Tibial artery (tissue), 4 donors: ENCODE measurements at places on chromosomes 12 and 14.

- DNase-seq = no peak
Measured at GRCh38 chr14:60324837-60325236, 75.8 kb downstream of the PPM1A start.

GRCh38 chr12:71786829-71787228 lies 32.2 kb downstream of the RAB21 start:
- DNase-seq = no peak

DNA sequence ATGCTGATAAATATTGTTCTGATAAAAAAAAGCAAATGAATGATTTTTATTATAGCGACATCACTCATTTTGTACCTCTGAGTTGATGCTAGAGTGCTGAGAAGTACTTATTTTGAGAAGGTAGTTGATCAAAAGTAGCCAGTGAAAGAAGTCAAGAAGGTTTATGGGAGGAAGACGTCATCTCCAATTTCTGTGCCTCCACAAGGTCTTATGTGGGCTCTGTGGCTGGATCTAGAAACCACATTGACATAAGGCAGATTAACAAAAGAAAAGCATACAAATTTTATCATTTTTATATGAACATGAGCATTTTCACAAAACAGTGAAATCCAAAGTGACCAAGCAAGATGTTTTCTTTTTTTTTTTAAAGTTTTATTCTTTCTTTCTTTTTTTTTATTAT lies 289.5 kb upstream of the FAR2 start:
- DNase-seq = no peak

GRCh38 chr12:51869931-51870330 lies 18.0 kb upstream of the ANKRD33 start:
- DNase-seq = no peak

- no peak for DNase-seq
Measured at GRCh38 chr12:132873724-132874123, 13.7 kb downstream of the CHFR start.

- no peak for DNase-seq
Measured at GRCh38 chr12:31456562-31456961, 130.6 kb upstream of the SINHCAF start.

- no peak for DNase-seq
Measured at GRCh38 chr12:107461222-107461975, 224.2 kb upstream of the PWP1 start.

DNA sequence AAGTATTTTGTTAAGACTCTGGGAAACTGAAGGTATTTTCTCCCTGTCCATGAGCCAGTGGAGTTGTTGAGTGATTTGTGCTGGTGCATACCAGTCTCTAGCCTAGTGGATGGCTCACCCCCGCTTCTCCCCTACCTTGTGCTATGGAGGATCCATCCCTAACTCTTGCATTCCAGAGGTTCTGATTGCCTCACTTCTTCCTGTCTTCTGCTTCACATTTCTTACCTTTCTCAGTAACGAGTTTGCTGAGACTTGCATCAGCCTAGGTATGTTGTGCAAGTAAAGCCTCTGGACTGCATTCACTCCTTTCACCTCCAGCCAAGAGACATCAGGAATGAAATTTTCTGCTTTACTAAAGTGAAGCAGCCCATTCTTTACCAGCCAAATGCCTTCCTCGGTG lies 391.6 kb downstream of the ZFP36L1 start:
- no peak for DNase-seq

DNA sequence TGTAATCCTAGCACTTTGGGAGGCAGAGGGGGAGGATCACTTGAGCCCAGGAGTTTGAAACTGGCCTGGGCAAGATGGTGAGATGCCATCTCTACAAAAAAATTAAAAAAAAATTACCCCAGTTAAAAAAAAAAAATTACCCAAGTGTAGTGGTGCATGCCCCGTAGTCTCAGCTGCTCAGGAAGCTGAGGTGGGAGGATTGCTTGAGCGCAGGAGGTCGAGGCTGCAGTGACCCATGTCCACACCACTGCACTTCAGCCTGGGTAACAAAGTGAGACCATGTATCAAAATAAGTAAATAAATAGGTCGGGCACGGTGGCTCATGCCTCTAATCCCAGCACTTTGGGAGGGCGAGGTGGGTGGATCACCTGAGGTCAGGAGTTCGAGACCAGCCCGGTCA lies 128.8 kb downstream of the VRK1 start:
- no peak for DNase-seq

GRCh38 chr12:52692254-52692653 lies 11.1 kb downstream of the KRT77 start:
- no peak for DNase-seq

GRCh38 chr12:93009533-93009932 lies 80.4 kb upstream of the EEA1 start:
- no peak for DNase-seq

GRCh38 chr14:98143566-98143965 lies 1128.4 kb downstream of the BCL11B start:
- DNase-seq = no peak

- no peak for DNase-seq
Measured at GRCh38 chr12:77606348-77606747, 224.3 kb upstream of the NAV3 start.

GRCh38 chr12:122979908-122980182 lies 636 bp upstream of the ARL6IP4 start:
- no peak for DNase-seq

GRCh38 chr14:102882226-102882906 lies 40.1 kb upstream of the AMN start:
- DNase-seq = no peak

DNA sequence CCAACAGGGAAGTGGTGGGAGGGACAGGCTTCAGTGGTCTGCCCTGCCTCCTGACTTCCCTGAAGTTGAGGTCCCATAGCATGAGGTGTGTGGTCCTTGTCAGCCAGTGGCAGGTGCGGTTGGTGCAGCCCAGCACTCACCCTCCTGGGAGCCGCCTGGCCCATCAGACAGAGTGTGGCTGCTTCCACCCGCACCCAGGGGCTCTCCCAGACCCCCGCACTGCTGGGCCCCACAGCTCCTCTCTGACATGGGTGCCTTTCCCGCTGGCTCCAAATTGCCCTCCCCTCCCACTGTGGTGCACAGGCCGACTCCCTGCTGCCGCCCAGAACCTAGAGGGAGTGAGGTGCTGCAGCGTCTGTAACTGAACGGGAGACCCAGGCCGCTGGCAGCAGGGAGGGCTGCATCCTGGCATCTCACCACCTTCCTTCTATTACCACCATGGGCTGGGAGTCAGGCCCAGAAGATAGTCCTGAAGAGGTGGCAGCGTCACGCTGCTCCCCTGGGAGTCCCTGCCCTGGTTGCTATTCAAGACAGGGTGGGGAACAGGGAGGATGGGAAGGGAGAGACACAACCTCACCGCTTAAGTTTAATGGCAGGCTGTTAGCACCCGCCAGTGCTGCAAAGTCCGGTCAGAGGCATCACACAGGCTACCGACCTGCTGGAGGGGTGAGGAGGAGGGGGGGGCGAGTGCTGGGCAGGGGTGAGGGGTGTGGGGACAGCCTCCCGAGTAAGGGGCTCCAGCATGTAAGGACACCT lies 180.6 kb upstream of the PRMT8 start:
- DNase-seq = no peak

- DNase-seq = no peak
Measured at GRCh38 chr14:87152693-87153092, 840.3 kb downstream of the GALC start.

DNA sequence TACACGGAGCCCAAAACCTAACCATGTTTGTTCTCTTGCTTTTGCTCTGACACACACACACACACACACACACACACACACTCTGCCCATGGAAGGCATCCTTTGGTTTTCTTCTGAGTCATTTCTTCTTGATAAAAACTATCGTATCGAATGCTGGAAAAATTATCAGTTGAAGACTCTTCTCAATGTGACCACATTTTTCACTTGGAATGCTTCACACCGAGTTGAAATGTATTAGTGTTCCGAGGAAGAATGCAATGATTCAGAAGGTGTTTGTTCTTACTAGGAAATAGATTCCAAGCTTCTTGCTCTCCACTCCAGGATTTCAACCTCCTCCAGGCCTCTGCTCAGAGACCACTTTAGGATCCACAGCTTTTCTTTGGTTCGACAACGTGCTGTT lies 226.3 kb downstream of the MON2 start:
- DNase-seq = no peak

GRCh38 chr14:81219759-81220579 lies 790 bp downstream of the GTF2A1 start:
- DNase-seq = peak; percentile 27

GRCh38 chr14:20657216-20658211 lies 16.0 kb upstream of the OR6S1 start:
- DNase-seq = no peak
